Kidney (tissue), 22 donors: ENCODE measurements at places on chromosomes 1 and 21.

DNA sequence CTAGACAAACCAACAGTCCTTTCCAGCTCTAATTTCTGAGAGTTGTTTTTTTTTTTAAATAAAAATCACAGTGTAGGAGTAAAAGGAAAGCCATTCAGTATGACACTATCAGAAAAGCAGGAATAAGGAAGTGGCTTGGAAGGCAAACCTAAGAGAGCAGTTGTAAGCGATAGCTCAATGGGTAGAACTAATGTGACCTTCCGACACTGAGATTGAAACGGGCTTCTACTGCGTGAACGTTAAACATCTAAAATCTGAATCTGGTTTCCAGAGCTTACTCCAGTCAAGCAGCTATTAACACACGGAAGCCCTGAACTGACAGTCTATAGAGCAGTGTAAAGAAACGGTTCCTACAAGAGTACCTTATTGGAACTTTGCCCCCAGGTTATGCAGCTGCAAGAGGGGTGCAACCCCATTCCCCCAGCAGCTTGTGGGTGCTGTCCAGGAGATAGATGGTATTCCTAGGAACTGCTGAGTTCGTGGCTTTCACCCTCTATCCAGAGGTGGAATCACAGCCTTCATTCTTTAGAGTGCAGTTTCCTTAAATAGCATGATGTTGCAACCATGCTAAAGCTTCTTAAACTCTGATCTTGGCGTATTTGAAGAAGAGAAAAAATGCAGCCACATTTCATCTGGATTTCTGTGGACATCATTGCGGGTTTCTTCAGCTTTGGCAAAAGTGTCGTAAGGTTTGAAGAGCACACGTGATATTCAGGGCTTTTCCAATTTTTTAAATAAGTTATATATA is 3.3 kb upstream of the IRF2BP2 start:
- H3K4me1 ChIP-seq: peaks cover 35% of the 10 kb centered on the region
- H3K27me3 ChIP-seq: no peaks in the 10 kb centered on the region
- peak overlapping the region; percentile 100 for H3K27ac ChIP-seq

GRCh38 chr21:18917622-18918021 is 514.0 kb upstream of the TMPRSS15 start:
- H3K4me1 ChIP-seq: no peaks in the 10 kb centered on the region
- H3K27me3 ChIP-seq: no peaks in the 10 kb centered on the region
- H3K27ac ChIP-seq: no peak overlapping the region
- H3K36me3 ChIP-seq: no peaks in the 10 kb centered on the region
- H3K4me3 ChIP-seq: no peak overlapping the region

- H3K4me3 ChIP-seq: no peak overlapping the region
- H3K36me3 ChIP-seq: no peaks in the 10 kb centered on the region
- H3K27ac ChIP-seq: no peak overlapping the region
- no peaks in the 10 kb centered on the region for H3K27me3 ChIP-seq
These were observed 5.8 kb downstream of the RNF19B start for GRCh38 chr1:32958827-32959226.

- DNase-seq: no peak
- H3K36me3 ChIP-seq: no peaks in the 10 kb centered on the region
- H3K27me3 ChIP-seq: no peaks in the 10 kb centered on the region
- no peak overlapping the region for H3K4me3 ChIP-seq
These were observed 119.0 kb upstream of the DPT start for GRCh38 chr1:168848051-168848450.

DNA sequence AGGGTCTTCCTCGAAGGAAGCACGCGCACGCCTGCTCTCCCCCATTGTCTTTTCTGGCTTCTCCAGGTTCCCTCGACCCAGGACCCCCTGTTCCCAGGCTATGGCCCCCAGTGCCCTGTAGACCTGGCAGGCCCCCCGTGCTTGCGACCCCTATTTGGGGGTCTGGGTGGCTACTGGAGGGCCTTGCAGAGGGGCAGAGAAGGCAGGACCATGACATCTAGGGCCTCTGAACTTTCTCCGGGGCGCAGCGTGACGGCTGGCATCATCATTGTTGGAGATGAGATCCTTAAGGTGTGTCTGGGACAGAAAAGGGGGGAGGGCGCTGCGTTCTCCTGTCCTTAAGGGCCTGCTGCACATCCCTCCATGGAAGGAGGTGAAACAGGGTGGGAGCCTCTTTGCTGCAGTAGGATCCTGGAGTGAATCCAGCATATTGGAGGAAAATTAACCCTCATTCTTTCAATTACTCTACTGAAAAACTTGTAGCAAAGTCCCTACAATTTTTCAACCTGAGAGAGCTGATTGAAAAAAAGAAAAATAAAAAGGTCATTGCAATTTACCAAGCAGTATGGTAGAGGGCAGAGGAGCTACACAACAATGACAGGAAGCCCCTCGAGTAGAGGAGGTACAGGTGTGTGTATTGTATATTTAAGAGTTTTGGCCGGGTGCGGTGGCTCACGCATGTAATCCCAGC is 777 bp downstream of the FLAD1 start:
- H3K4me1 ChIP-seq: peaks cover 13% of the 10 kb centered on the region
- peaks cover 2% of the 10 kb centered on the region for H3K36me3 ChIP-seq
- H3K27ac ChIP-seq: peak overlapping the region; percentile 83
- peak; percentile 56 for DNase-seq
- H3K27me3 ChIP-seq: no peaks in the 10 kb centered on the region

DNA sequence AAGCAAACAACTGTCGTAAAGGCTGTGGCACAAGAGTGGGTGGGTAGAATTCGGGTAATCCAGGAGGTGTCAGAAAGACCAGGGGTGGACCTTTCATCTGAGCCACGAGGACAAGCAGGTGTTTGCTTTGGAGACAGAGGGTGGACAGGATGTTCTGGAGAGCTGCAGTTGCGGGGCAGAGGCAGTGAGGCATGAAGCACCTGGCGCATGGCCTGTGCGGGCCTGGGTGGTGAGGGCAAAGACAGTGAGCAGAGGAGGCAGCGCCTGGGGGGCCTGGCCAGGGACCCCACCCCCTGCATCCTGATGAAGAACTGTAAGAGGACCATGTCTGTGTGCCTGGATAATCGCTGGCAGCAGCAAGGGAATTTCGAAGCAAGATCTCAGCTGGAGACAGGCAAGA is 24.9 kb downstream of the KIF26B start:
- no peak overlapping the region for H3K27ac ChIP-seq
- no peaks in the 10 kb centered on the region for H3K4me1 ChIP-seq
- H3K4me3 ChIP-seq: no peak overlapping the region
- H3K27me3 ChIP-seq: no peaks in the 10 kb centered on the region

GRCh38 chr1:27655151-27655937 is 16.6 kb downstream of the IFI6 start:
- H3K4me1 ChIP-seq: peaks cover 14% of the 10 kb centered on the region
- peak overlapping the region; percentile 26 for H3K27ac ChIP-seq
- H3K4me3 ChIP-seq: no peak overlapping the region

GRCh38 chr1:158998037-158998780 is 11.5 kb upstream of the IFI16 start:
- H3K27me3 ChIP-seq: no peaks in the 10 kb centered on the region
- H3K4me3 ChIP-seq: peak overlapping the region; percentile 74
- no peaks in the 10 kb centered on the region for H3K36me3 ChIP-seq
- H3K27ac ChIP-seq: no peak overlapping the region
- DNase-seq: no peak

DNA sequence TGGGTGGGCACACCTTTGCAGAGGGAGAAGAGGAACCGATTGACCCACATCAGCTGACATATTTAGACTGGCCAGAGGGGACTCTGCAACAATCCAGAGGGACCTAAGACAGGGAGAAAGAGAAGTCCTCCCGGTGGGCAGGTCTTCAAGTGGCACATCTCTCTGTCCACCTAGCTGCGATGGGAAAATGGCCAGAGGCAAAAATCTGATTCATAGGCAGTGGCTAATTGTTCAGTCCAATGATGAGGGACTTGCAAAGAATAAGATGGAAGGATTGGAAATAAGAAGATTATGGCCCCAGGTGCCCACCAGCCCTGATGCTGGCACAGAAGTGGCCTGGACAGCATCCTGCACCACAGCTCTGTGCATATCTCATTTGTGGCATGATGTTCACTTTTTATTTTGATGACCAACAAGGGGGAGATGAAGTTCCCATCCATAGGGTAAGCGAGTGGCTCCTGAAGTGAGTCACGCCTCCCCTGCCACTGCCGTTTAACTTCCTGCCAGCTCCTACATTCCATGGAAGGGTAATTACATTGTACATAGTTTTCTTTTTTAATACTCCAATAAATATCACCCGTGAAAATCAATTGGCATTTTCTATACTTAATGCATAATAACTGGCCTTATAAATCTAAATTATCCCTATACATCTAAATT is 659.6 kb downstream of the MATN1 start:
- H3K36me3 ChIP-seq: no peaks in the 10 kb centered on the region
- no peaks in the 10 kb centered on the region for H3K27me3 ChIP-seq
- no peak overlapping the region for H3K27ac ChIP-seq
- no peak overlapping the region for H3K4me3 ChIP-seq
- DNase-seq: no peak

DNA sequence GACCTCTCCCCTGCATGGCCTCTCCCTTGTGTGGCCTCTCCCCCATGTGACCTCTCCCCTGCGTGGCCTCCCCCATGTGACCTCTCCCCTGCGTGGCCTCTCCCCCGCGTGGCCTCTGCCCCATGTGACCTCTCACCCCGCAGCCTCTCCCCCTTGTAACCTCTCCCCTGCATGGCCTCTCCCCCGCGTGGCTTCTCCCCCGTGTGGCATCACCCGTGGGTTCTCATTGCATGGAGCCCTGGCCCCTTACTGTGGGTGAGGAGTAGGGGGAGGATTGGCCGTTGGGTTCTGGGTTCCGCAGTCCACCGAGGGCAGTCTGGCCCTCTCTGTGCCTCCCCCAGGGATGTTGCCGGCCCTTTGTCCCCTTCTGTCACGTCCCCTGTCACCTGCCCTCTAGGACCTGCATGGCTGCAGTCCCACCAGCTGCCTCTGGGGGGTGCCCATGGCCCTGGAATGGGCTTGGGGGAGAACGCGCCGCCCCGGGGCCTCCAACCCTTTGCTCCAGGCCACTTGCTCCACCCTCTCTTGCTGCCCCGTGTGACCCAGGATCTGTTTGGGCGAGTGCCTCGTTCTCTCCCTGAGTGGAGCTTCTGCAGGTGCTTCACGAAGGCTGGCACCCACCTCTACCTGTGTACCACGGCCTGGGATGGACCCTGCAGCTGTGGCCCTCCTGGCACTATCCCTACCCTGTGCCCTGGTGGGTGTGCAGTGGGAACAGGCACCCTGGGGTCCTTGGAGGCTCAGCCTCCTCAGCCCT is 21.3 kb downstream of the RRP1 start:
- no peak overlapping the region for H3K27ac ChIP-seq
- H3K36me3 ChIP-seq: no peaks in the 10 kb centered on the region
- H3K4me1 ChIP-seq: no peaks in the 10 kb centered on the region
- DNase-seq: peak; percentile 90
- no peak overlapping the region for H3K4me3 ChIP-seq
- no peaks in the 10 kb centered on the region for H3K27me3 ChIP-seq

DNA sequence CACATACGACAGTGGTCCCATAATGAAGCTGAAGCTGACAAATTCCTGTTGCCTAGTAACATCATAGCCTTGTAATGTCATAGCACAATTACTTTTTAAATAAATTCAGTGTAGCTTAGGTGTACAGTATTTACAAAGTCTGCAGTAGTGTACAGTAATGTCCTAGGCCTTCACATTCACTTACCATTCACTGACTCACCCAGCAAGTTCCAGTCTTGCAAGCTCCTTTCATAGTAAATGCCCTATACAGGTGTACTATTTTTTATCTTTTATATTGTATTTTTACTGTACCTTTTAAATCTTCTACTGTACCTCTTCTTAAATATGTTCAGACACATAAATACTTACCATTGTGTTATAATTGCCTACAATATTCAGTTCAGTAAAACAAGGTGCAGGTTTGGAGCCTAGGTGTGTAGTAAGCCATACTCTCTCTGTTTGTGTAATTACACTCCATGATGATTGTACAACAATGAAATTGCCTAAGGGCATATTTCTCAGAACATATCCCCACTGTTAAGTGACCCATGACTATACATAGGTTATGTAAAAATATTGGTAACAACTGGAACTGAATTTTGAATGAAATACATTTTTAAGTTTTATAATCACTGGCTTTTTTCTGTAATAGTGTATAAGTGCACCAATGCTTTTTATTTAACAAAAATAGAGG is 33.5 kb upstream of the ADAM30 start:
- no peak overlapping the region for H3K27ac ChIP-seq
- no peaks in the 10 kb centered on the region for H3K4me1 ChIP-seq
- no peak overlapping the region for H3K4me3 ChIP-seq
- no peak for DNase-seq
- H3K27me3 ChIP-seq: no peaks in the 10 kb centered on the region
- peaks cover 24% of the 10 kb centered on the region for H3K36me3 ChIP-seq

DNA sequence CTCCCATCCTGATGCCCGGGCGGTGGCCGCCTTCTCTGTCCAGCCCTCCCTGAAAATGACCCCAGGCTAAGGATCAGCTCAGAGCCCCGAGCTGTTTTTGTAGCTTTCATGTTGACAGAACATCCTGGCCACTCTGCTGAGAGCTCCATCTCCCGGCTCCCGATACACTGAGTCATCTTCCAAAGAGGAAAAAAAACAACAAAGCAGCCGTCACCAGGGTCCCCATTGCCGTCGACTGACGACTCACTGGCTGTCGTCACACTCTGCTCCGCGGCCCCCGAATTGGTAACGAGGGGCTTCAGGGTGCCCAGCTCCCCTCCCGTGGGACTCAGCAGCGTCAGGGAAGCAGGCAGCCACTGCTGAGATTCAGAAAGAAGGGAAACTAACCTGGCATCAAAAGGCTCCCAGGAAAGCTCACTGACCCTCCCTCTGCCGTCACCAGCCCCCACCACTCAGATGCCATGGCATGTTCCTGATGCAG is 67.2 kb downstream of the CD46 start:
- H3K27me3 ChIP-seq: no peaks in the 10 kb centered on the region
- peak overlapping the region; percentile 78 for H3K4me3 ChIP-seq
- no peak for DNase-seq
- H3K27ac ChIP-seq: peak overlapping the region; percentile 39
- peaks cover 37% of the 10 kb centered on the region for H3K4me1 ChIP-seq

DNA sequence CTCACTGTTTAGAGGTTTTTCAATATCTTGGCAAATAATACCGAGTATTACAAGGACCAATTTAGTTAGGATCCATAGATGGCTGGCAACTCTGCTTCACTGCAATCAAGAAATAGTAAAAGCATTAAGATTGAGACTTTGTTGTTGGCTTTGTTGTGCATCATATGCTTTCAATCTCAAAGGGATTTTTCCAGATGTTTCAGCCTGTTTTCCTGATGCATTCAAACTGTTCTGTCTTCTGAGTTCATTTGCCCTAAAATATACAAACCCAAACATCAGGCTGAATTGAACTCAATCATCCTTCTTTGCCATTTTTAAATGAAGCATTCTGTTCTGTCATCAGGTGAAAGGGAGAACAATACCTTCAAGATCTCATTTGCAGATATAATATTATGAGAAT is 248.7 kb downstream of the TTLL7 start:
- H3K27ac ChIP-seq: no peak overlapping the region
- no peak for DNase-seq
- no peaks in the 10 kb centered on the region for H3K36me3 ChIP-seq
- no peaks in the 10 kb centered on the region for H3K4me1 ChIP-seq
- H3K4me3 ChIP-seq: no peak overlapping the region

- H3K27me3 ChIP-seq: no peaks in the 10 kb centered on the region
- no peaks in the 10 kb centered on the region for H3K4me1 ChIP-seq
- DNase-seq: no peak
- no peaks in the 10 kb centered on the region for H3K36me3 ChIP-seq
These were observed 145.7 kb downstream of the ZNF644 start for GRCh38 chr1:90876101-90876500.

GRCh38 chr1:84795966-84796600 is 96.9 kb downstream of the LPAR3 start:
- no peaks in the 10 kb centered on the region for H3K36me3 ChIP-seq
- H3K27ac ChIP-seq: no peak overlapping the region
- H3K4me1 ChIP-seq: no peaks in the 10 kb centered on the region
- H3K4me3 ChIP-seq: no peak overlapping the region
- no peak for DNase-seq
- no peaks in the 10 kb centered on the region for H3K27me3 ChIP-seq
